ENCODE measurements at places on chromosomes 11 and 22. TPM values are rescaled to one million over a fixed set of nuclear protein-coding genes. Genes with fewer than 3 reads are reported as not detected.

DNA sequence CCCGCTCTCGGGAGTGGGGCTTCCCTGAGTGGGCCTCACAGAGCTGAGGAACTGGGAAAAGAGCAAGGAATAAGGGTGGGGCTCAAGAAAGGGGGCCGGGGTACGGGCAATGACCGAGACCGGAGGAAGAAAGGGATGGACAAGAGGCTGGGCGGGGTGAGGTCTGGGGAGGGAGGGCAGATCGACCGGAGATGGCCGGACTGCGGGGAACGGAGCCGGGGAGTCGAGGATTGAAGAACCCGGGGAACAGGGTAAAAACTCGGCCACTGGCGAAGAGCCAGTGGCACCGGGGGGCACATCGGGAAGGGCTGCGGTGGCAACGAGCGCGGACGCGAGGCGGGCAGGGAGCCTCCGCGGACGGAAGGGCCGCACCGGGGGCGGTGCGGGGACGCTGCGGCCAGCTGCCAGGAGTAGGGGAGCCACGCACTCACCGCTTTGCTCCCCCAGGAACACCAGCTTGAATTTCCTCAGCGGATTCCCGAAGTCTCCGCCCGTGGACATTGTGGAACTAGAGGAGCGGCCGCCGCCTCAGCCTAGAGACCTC lies 667 bp downstream of the RAB6A start:
- H3K4me3 ChIP-seq = peak overlapping the region; percentile 88
- H3K27me3 ChIP-seq = peaks cover 3% of the 10 kb centered on the region

- H3K4me3 ChIP-seq = no peak overlapping the region
- peaks cover 10% of the 10 kb centered on the region for H3K27me3 ChIP-seq
- H3K27ac ChIP-seq = no peak overlapping the region
- no peaks in the 10 kb centered on the region for H3K36me3 ChIP-seq
Measured at GRCh38 chr11:33509632-33510031, 191.0 kb downstream of the C11orf91 start.

DNA sequence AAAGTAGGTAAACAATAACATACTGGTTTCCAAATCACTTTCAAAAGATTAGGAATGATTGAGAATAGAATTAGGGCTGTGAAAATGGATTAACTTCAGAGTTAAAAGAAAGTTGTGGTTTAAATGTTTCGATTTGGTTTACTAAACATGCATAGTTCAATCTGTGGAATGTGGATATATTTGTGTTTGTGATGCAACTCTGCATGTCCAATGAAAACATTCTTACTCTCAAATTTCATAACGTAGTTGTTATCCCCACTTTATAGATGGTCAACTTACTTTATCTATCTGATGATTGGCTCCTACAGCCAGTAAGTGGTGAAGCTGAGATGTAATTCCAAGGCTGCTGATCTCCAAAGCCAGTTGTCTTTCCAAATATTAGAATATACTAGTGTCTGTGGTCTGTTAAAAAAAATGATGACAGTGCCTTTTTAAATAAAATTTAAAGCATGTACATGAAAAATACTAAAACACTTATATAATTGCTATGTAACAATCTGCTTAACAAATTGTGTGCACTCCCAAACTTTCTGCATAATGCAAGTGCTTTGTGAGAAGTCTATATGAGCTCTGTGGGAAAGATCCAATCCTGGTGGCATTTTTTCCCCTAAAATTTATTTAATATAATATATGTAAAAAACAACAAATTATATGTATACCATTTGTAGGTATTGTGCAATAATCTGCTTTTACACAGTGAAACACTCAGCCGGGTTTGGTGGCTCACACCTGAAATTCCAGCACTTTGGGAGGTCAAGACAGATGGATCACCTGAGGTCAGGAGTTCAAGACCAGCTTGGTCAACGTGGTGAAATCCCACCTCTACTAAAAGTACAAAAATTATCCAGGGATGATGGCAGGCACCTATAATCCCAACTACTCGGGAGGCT lies 9.7 kb upstream of the SIK3 start:
- no peak for DNase-seq
- no peaks in the 10 kb centered on the region for H3K36me3 ChIP-seq
- peaks cover 3% of the 10 kb centered on the region for H3K27me3 ChIP-seq

GRCh38 chr11:16895306-16895705 lies 118.9 kb downstream of the PLEKHA7 start:
- H3K27me3 ChIP-seq = peaks cover 3% of the 10 kb centered on the region
- H3K27ac ChIP-seq = no peak overlapping the region
- no peak overlapping the region for H3K4me3 ChIP-seq
- DNase-seq = no peak
- no peaks in the 10 kb centered on the region for H3K36me3 ChIP-seq

DNA sequence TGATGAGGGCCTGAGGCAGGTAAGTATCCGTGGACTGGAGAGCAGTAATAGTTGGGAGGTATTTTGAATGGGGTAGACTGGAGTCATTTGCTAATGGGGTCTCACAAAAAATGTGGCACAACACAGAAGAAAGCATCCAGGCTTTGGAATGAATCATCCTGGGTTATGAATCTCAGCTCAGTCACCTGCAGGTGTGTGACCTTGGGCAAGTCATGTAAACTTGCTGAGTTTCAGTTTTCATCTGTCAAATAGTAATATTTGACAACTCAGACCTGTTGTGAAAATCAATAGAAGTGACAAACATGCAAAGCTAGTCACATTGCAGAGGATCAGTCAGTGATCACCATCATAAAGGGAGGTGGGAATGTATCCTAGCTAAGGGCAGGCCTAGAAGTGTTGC lies 232.0 kb upstream of the TENM4 start:
- H3K36me3 ChIP-seq = no peaks in the 10 kb centered on the region
- H3K4me1 ChIP-seq = no peaks in the 10 kb centered on the region
- DNase-seq = no peak
- no peak overlapping the region for H3K4me3 ChIP-seq

- no peak overlapping the region for H3K4me3 ChIP-seq
- DNase-seq = no peak
- peaks cover 12% of the 10 kb centered on the region for H3K36me3 ChIP-seq
- peaks cover 9% of the 10 kb centered on the region for H3K4me1 ChIP-seq
- H3K27ac ChIP-seq = no peak overlapping the region
- H3K27me3 ChIP-seq = no peaks in the 10 kb centered on the region
Measured at GRCh38 chr11:75858042-75858441, 43.0 kb downstream of the UVRAG start.

DNA sequence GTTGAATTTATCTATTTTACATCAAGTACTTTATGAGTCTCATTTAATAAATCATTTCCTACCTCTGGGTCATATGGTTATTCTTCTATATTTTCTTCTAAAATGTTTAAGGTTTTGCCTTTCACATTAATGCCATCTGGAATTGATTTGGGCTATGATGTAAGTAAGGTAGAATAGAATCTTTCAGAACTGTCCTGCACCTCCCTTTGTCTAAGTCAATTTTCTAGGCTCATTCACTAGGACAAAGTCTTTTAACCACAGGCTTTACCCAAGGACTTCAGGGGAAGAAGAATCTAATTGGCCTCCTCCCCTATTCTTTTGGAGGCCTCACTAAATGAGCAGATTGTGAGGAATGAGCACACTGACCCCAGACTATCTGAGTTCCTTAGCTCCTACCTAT lies 146.0 kb downstream of the BBOX1 start:
- no peak overlapping the region for H3K4me3 ChIP-seq
- H3K27ac ChIP-seq = no peak overlapping the region
- no peak for DNase-seq
- H3K27me3 ChIP-seq = peaks cover 22% of the 10 kb centered on the region
- no peaks in the 10 kb centered on the region for H3K4me1 ChIP-seq
- no peaks in the 10 kb centered on the region for H3K36me3 ChIP-seq

DNA sequence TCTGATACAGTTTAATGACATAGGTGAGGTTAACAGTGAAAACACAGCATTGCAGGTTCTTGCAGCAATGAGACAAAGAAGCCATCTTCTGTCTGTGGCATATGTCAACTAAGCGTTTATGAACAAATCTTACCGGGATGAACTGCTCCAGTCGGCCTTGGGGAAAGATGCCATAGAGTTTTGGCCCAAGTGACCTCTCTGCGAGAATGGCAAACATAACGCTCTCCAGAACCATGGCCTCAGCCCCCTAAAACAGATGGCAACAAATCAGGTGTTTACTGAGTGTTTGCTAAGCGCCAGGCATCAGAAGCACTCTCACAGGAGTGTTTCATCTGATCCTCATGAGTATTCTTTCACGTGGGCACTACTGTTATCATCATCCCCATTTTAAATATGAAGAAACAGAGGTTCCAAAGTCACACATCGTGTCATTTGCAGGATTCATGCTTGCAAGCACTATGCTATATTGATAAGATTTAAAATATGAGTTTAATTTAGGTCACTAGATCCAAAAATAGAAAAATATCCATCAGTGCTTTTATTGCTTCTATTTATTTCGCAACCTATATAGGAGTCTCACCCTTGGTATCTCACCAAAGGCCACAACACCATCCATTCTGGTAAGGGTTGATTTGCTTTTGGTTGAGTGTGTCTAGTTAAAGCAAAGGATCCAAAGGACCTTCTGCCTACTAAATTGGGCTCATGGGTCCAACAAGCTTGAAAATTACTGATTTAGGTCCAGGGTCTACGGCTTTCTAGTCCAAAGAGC lies 35.9 kb downstream of the TCIRG1 start:
- no peak for DNase-seq
- H3K36me3 ChIP-seq = no peaks in the 10 kb centered on the region
- H3K27ac ChIP-seq = no peak overlapping the region
- H3K27me3 ChIP-seq = no peaks in the 10 kb centered on the region

DNA sequence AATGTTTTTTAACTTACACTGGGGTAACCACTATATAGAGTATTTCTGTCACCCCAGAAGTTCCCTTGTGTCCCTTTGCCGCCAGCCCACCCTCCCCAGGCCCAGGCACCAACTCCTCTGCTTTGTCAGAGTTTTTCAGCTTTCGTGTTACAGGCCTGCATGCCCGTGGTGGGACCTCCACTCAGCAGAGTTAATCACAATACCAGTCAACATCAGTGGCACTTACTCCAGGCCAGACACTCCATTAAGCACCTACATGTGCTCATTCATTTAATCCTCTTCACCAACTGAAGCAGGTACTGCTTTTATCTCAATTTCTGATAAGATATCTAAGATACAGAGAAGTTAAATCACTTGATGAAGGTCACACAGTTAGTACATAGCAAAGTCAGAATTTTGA lies 63.3 kb downstream of the LIF start:
- no peak overlapping the region for H3K4me3 ChIP-seq
- peaks cover 4% of the 10 kb centered on the region for H3K36me3 ChIP-seq
- DNase-seq = no peak
- H3K4me1 ChIP-seq = peaks cover 92% of the 10 kb centered on the region
- peak overlapping the region; percentile 97 for H3K27ac ChIP-seq

GRCh38 chr22:34236527-34236926 lies 316.3 kb upstream of the LARGE1 start:
- H3K4me3 ChIP-seq = no peak overlapping the region
- H3K36me3 ChIP-seq = no peaks in the 10 kb centered on the region
- DNase-seq = no peak

GRCh38 chr22:22235558-22235957 lies 9.0 kb upstream of the VPREB1 start:
- H3K27ac ChIP-seq = no peak overlapping the region
- peak; percentile 72 for DNase-seq
- H3K4me1 ChIP-seq = peaks cover 18% of the 10 kb centered on the region
- peaks cover 2% of the 10 kb centered on the region for H3K27me3 ChIP-seq
- H3K4me3 ChIP-seq = no peak overlapping the region

- H3K27me3 ChIP-seq = no peaks in the 10 kb centered on the region
- no peak overlapping the region for H3K4me3 ChIP-seq
- H3K27ac ChIP-seq = peak overlapping the region; percentile 61
Measured at GRCh38 chr22:40116496-40117200, 61.1 kb upstream of the TNRC6B start.

DNA sequence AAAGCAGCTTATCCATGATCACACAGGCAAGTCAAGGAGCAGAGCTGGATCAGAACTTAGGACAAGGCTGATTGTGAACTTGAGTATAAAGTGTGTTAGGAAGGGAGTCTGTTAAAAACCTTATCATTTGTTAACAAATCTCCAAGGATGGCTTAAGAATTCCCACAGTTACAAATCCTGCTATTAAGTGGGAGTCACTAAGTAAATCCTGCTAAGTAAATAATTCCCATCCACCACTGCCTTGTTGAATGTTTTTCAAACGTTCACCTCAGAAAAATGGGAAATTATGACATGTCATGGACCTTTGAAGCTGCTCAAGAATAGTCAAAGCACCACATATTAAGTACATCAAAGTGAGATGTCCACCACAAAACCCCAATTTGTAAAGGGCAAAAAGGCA lies 88.7 kb downstream of the FAM168A start:
- H3K4me1 ChIP-seq = no peaks in the 10 kb centered on the region
- no peaks in the 10 kb centered on the region for H3K27me3 ChIP-seq
- H3K36me3 ChIP-seq = peaks cover 6% of the 10 kb centered on the region

- no peak overlapping the region for H3K4me3 ChIP-seq
- H3K27ac ChIP-seq = no peak overlapping the region
- no peaks in the 10 kb centered on the region for H3K36me3 ChIP-seq
- no peaks in the 10 kb centered on the region for H3K4me1 ChIP-seq
- DNase-seq = no peak
Measured at GRCh38 chr11:36729825-36730224, 131.8 kb upstream of the RAG2 start.

DNA sequence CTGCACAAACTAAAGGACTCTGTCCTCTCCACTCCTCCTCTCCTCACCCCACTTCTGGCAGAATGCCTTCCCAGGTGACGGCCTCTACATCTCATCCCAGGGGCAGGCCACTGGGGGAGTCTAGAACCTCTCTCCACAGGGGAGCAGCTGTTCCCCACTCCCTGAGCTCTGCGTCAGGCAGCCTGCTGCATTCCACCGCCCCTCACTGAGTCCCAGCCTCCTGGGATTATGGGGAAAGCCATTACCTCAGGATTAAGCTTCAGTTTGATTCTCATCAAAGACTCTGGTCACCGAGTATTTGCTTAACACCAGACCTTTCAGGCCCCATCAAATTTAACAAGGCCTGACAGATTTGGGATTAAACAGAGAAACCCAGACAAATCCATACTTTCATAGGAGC lies 405.9 kb downstream of the NXPE2 start:
- no peak overlapping the region for H3K27ac ChIP-seq
- no peak for DNase-seq
- no peak overlapping the region for H3K4me3 ChIP-seq
- H3K4me1 ChIP-seq = no peaks in the 10 kb centered on the region
- no peaks in the 10 kb centered on the region for H3K27me3 ChIP-seq

GRCh38 chr11:116730601-116731000 lies 42.2 kb downstream of the BUD13 start:
- H3K27me3 ChIP-seq = no peaks in the 10 kb centered on the region
- H3K36me3 ChIP-seq = no peaks in the 10 kb centered on the region
- no peak overlapping the region for H3K27ac ChIP-seq
- H3K4me1 ChIP-seq = peaks cover 12% of the 10 kb centered on the region
- no peak overlapping the region for H3K4me3 ChIP-seq

GRCh38 chr11:32847511-32847910 lies 17.8 kb downstream of the PRRG4 start:
- H3K36me3 ChIP-seq = no peaks in the 10 kb centered on the region
- no peak overlapping the region for H3K27ac ChIP-seq
- no peak for DNase-seq

TSPAN32 gene
- total RNA-seq = 41.4 TPM

CCDC81 gene
- 0.16 TPM for total RNA-seq

DGCR8 gene
- total RNA-seq = 71.9 TPM

ANO9 gene
- 79.4 TPM for total RNA-seq

OR52N4 gene
- total RNA-seq = 0.23 TPM

HEPHL1 gene
- total RNA-seq = not detected

MS4A6A gene
- not detected for total RNA-seq

DKK3 gene
- not detected for total RNA-seq

POLDIP3 gene
- total RNA-seq = 81.8 TPM

GLYATL1 gene
- not detected for total RNA-seq

MMP7 gene
- not detected for total RNA-seq

NOX4 gene
- total RNA-seq = not detected

All from activated CD8-positive, alpha-beta memory T cell treated with anti-CD3 and anti-CD28 coated beads, Interleukin-2, amount 10 ng/mL, durations not matched to agents 7 days and 5 days (primary cell).